Activated effector memory CD4-positive, alpha-beta T cell treated with Interleukin-2 at 50 U/mL for 16 hours (primary cell): ENCODE measurements at places on chromosomes 11 and 22.

- no peak for DNase-seq
These were observed 157.6 kb downstream of the LDLRAD3 start for GRCh38 chr11:36101466-36101865.

GRCh38 chr11:2290351-2290841 is 11.3 kb downstream of the C11orf21 start:
- DNase-seq, result no peak

DNA sequence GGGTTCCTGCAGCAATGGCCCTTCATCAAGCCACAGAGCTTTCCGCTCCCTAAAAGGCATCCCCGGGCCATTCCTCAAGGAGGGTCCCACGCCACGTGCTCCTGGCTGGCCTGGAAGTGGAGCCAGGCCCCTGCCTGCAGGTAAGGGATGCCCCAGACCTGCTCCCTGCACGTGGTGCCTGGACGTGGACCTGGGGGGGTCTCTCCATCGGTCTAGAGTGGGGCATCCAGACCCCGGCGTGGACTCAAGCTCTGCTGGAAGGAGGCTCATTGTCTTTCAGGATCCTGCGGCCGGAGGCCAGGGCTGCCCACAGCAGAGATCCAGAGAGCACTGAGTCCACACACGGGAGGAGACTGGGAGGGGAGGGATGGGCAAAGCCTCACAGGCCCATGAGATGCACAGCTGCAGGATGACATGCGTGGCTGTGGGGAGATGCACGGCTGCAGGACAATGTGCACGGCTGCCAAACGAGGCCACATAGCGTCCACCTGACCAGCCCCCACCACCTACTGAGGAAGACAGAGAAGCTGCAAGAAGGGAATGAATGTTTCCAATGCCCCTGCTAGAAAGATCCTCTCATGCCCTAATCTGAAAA is 236.7 kb downstream of the BRD1 start:
- no peak for DNase-seq

DNA sequence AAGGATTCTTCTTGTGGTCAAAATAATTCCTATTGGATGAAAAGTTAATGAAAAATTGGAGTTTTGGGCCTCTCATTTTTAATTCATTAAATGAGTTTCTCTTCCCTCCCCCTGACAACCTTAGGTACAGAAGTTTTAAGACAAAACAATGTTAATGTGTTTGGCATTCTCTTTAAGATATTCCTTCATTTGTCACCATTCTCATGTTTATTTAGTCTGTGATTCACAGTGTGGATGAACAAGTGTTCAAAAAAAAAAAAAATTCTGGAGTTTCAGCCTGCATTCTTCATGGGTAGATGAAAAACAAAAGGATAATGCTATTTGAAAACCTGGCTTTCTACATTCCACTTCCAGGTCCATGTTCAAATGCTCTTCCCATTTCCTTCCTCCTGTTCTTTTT is 172.6 kb upstream of the LUZP2 start:
- no peak for DNase-seq

DNA sequence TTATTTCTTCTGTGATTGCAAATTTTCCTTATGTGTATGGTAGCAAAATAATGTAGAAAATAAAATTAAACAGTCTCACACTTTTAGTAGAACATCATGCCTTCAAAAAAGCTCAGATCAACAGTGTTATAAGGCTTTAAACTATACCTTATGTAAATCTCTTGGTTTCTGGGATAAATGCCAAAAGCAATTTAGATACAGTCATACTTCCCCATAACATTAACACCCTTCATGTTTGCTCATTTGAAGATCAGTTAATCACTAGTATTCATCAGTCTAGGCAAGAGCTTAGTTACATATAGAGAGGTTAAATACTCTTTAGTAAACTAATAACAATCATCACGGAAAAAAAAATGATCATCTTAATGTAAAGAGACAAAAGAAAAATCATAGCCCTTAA is 421.8 kb upstream of the ANO3 start:
- DNase-seq, result no peak

DNA sequence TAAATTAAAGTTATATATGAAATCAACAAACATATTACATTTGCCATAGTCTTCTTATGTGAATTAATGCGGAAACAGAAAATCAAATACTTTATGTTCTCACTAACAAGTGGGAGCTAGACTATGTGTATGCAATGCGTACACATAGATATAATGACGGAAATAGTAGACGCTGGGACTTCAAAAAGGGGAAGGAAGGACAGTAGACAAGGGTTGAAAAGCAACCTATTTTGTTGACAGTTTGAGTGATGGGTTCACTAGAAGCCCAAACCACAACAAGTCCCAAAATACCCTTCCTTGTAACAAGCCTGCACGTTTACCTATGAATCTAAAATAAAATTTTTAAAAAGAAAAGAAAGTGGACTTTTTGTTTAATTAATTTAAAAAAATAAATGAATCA is 430.8 kb upstream of the CNTN5 start:
- no peak for DNase-seq

GRCh38 chr11:11085580-11085979 is 227.7 kb upstream of the ZBED5 start:
- DNase-seq, result no peak

DNA sequence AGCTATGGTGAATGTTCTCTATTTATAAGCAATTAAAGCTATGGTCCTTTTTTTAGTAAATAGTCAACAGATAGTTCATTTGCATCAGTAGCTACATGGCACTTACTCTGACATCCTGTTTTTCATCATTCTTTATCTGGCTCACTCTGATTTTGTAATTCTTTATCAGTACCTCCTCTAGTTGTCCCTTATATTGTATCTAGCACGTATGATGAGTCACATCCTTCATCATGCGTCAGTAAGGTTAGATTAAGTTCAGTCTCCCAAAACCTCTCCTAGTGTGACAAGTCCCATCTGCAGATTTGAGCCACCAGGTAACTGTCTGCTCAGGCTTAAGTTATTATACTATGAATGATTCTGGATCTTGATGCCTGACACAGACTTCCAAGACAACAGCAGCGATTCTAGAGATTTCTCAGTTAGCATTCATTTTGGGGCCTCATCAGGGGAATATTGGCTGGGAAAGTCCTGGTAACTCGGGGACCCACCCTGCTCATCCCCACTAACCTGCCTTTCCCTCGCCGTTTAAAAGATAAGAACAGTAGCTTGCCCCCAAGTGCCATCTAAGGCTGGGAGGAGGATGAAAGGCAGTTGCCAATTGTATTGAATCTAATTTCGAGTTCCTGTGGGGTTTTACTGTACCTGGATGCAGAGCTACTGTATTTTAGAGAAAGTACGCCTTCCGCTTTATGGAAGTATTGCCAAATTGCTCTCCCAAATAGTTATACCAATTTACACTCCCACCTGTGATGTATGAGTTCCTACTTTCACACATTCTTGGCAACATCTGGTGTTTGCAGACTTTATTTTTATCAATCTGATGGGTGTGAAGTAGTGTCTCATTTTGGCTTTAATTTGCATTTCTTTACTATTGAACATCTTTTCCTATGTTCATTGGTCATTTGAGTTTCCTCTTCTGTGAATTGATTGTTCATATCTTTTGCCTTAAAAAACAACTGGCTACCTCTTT is 55.9 kb downstream of the ZC3H12C start:
- DNase-seq, result no peak

GRCh38 chr11:25733777-25734176 is 598.2 kb upstream of the ANO3 start:
- DNase-seq, result no peak

GRCh38 chr11:89189776-89190175 is 12.1 kb downstream of the TYR start:
- no peak for DNase-seq

GRCh38 chr11:93591247-93591898 is 48.2 kb upstream of the SMCO4 start:
- DNase-seq, result no peak

DNA sequence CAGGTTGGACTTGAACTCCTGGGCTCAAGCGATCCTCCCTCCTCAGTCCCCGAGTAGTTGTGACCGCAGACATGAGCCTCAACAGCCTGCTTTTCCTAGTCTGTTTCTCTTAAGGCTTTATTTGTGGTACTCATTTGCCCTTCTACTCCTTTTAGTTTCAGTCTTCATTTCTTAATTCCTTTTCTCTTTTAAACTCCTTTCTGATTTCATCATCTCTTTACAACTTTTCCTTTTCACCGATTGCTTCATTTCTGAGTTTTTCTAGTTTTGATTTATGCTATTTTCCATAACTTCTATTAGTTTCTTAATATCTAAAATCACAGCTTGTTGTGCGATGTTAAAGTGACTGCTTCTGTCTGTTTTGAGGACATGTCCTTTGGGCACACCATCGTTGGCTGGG is 17.3 kb upstream of the MRGPRF start:
- no peak for DNase-seq

- DNase-seq, result no peak
These were observed 15.5 kb upstream of the TMEM135 start for GRCh38 chr11:87022254-87022653.

DNA sequence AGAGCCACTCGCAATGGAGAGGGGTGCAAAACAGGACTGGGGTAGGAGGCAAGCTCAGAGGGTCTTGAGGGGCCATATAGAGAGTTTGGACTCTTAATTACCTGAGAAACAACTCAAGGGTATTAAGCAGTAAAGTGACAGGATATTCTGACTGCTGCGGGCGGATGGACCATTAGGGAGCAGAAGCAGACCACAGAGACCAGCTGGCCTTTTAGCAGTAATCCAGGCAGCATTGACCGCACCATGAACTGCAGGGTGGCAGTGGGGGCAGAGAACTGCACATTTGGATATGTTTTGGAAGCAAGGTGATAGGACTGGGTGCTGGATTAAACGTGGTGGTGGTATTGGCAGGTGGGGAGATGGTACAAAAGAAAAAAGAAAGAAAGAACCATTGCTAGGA is 125.3 kb downstream of the DBX1 start:
- DNase-seq, result no peak

- no peak for DNase-seq
These were observed 12.9 kb upstream of the ARHGAP42 start for GRCh38 chr11:100674212-100674611.

- DNase-seq, result no peak
These were observed 258.9 kb downstream of the SWAP70 start for GRCh38 chr11:9922806-9923205.

DNA sequence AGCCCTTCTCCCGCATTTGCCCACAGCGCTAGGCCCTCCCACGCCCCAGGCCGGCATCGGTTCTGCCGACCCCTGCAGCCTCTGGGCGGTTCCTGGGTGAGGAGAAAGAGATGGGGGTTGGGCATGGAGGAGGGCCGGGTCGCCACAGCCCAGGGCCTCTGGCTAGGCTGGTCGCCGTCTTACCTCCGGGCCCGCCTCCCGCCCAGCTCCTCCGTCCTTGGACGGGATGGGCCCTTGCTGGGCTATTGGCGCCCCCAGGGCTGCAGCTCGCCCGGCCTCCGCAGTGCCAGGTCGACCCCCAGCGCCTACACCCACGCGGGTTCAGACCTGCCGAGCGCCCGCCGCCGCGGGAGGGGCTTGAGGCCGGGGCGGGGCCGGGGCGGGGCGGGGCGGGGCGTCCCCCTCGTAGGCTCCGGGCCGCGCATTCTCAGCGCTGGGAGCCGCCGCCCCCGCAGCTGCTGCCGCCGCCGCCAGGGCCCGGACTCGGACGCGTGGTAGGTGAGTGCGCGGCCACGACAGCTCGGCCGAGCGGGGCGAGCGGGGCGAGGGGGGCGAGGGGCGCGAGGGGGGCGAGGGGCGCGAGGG is at the start of gene CD151:
TSS of gene CD151 (plus strand) at position 424 of the 585 bp plus-strand sequence. CDS start 3,118 bp downstream, outside the sequence.
- DNase-seq, result no peak

DNA sequence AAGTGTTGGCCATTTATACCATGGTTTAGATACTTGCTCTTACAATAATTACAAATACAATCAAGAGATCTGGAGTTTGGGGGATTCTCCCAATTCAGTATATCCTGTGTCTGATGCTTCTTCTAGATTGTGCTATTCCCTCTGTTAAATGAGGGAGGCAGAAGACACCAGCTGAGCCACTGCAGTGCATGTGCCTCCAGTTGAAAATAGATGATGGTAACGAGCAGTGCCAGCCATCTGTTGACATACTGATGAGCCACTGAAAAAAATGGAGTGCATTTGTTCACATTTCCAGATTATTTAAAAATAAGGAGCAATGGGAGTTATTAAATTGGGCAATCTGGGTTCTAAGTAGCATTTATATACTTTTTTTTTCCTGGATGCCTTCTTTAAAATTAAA is 1428.0 kb upstream of the TENM4 start:
- DNase-seq, result no peak

DNA sequence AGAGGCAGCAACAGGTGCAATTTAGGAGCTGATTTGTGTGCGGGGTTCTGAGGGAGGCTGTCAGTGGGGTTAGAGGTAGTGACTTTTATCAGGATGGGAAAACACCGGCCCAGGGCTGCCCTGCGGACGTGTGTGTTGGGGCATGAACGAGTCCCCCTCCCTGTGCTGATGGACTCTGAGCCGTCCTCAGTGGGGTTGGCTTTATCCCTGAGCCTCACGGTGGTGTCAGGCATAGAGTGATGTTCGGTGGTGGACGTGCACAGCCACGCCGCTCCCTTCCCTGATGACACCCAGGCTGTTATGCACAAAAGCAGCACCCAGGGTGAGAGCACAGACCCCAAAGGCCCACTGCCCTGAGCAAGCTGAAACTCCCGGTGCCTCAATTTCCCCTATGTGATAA is 809.1 kb downstream of the BRD1 start:
- DNase-seq, result no peak

GRCh38 chr11:115961159-115962003 is 457.2 kb upstream of the CADM1 start:
- DNase-seq, result no peak

- no peak for DNase-seq
These were observed 2.9 kb upstream of the APOBEC3A start for GRCh38 chr22:38954414-38955043.

DNA sequence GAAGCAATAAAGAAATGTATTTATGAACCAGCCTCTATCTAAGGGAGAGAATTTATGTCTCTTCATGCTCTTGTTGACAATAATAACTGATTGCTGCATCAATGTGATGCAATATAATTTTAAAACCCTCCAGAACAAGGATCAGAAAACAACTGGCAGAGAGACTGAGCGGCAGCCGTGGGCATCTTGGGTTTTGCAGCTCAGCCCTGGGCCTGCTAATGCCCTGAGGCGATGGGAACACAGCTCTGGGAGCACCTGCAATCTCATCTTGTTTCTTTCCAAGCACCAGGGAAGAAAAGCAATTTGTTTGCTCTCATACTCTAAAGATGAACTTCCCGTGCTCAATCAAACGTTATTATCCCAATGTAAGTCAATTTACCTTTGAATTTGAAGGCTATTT is 245.7 kb downstream of the ST3GAL4 start:
- no peak for DNase-seq

DNA sequence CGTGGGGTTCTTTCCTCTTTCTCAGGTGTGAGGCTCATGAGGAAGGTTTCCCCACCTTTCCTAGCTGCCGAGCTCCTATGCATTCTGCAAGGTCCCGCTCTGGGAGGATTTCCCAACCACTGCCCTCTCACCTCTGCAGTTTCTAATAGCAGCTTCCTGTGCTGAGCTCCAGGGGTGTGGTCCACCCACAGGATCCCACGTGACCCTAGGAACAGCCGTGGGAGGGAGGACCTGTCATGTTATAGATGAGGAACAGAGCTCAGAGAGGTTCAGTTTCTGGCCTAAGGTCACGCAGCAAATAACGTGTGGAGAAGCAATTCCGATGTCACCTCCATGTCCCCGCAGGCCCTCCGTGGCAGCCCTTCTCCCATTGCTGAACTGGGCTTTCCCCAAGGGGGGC is 38.5 kb downstream of the FLRT1 start:
- peak; percentile 12 for DNase-seq

GRCh38 chr11:19121646-19122045 is 4.7 kb downstream of the ZDHHC13 start:
- DNase-seq, result no peak
